ENCODE measurements at places on chromosomes 6 and 20.

GRCh38 chr20:48295966-48296421 is 510.7 kb upstream of the SULF2 start:
- DNase-seq: no peak

GRCh38 chr6:38728203-38728602 is 13.1 kb downstream of the DNAH8 start:
- DNase-seq: no peak

GRCh38 chr6:41430875-41431274 is 95.5 kb downstream of the NCR2 start:
- no peak for DNase-seq

GRCh38 chr20:53611449-53611894 is 17.8 kb upstream of the ZNF217 start:
- DNase-seq: no peak

- DNase-seq: no peak
These were observed 110.3 kb downstream of the SOD2 start for GRCh38 chr6:159582736-159583135.

DNA sequence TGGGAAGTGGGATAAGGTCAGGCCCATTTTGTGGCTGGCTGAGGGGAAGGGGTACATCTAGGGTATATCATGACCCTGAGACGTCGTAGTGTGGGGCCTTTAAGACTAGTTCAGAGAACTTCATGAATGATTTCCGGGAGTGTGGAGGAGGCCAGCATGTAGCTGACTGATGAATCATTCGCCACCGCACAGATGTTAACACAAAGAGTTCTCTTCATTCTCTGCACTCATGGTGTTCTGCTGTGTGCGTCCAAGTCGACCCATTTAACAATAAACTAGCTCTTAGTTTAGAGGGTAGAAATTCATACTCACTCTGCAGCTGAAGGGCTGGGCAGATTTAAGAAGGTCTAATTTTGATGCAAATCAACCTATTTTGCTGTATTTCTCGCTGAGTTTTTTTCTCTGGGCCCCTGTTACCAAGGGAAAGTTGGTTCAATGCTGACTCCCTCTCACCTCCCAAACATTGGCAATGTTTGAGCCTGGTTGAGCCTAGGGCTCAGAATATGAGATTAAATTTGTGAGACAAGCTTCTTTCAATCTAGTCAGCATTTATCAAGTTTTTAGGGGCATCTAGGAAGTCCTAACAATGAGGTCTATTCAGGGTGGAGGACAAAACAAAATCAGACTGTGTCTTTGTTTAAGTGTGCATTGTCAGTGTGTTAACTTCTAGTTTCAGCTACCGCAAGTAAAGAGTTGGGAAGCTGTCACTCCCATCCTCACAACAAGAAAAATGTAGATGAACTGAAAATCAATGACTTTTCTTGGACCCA is 106.8 kb upstream of the CBLN4 start:
- DNase-seq: no peak

- no peak for DNase-seq
These were observed 9.3 kb downstream of the COL9A3 start for GRCh38 chr20:62825986-62826645.

GRCh38 chr6:163753430-163753829 is 338.9 kb downstream of the QKI start:
- no peak for DNase-seq

DNA sequence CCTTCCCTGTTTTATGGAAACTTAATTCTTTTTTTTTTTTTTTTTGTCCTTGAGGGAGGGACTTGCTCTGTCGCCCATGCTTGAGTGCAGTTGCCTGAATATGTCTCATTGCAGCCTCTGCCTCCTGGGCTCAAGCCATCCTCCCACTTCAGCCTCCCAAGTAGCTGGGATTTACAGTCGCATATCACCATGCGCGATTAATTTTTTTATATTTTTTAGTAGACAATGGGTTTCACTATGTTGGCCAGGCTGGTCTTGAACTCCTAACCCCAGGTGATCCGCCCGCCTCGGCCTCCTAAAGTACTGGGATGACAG is 654 bp downstream of the TMEM14C start:
- DNase-seq: no peak

GRCh38 chr20:40811004-40811403 is 122.0 kb upstream of the MAFB start:
- DNase-seq: no peak

DNA sequence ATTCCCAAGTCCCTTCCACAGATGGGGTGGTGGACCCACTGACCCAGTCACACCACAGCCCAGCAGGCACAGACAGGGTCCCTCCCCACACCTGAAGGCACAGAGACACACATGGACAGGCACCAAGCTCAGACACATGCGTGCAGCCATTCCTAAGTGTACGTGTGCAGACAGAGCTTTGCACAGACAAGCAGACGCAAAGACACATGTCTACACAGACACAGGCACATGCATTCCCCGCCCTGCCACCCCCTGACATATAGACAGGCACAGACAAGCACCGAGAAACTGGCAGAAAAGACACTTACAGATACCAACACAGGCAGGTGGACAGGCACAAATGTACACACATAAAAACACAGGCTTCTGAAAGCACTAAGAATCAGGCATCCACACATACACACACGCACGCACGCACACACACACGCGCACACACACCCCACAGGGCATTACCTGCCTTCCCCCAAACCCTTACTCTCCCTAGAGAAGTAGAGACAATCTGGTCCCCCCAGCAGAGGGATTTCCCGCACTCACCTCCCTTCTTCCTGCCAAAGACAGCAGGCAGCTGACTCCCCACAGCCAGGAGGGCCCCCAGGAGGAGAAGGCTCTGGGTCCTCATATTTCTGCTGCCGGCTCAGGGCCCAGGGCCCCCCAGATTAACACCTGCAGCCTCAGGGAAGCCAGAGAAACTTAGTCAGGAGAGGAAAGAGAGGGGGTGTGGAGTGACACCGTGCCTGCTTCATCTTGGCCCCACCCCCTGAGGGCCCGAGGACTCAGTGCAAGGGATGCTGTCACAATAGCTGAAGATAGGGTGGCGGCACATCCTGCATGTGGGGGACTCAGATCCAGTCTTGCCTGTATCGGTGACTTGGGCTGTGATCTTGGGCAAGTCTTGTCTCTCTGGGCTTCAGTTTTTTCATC is at the start of gene WFDC5:
TSS of gene WFDC5 (minus strand) at position 710 of the 921 bp plus-strand sequence. CDS start at position 619, 91 bp downstream.
- DNase-seq: peak; percentile 14

- DNase-seq: no peak
These were observed 19.4 kb downstream of the RAB5IF start for GRCh38 chr20:36624944-36625324.

DNA sequence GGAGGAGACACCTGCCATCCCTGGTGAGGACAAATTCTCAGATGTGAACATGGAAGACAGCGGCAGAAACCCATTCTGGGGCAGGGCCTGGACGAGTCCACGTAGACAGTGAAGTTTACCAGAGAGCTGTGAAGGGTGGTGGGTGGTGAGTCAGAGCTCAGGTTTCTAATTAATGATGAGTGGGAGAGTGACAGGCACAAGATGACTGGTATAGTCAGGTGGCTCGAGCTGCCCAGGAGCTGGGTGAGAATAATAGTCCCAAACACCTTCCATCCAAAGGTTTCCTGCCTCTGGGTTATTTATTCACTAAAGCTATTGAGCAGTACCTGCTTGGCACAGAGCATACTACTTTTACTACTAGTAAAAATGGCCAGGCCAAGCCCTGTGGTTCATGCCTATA is 6.0 kb downstream of the TLDC2 start:
- no peak for DNase-seq

- DNase-seq: no peak
These were observed 130.3 kb downstream of the HACE1 start for GRCh38 chr6:104729433-104729832.

DNA sequence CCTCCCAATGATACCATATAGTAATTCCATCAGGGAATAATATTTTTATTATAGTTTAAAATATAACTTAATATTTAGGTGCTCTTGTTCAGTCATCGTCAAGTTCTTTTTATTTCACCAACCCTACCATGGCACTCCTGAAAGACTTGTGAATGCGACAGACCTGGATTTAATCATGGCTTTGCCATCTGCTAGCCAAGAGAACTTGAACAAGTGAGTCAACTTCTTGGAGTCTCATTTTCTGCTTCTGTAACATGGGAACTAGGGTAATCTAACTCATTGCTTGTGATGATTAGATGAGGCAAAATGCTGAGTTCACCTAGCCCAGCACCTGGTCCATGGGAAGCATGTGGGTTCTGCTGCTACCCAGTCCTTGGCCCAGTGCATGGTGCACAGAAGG is 62.9 kb downstream of the ESR1 start:
- no peak for DNase-seq

- no peak for DNase-seq
These were observed 577.6 kb downstream of the UTRN start for GRCh38 chr6:144862769-144863168.

GRCh38 chr6:159985296-159985945 is 16.5 kb downstream of the IGF2R start:
- DNase-seq: no peak

GRCh38 chr6:139531148-139532115 is 157.0 kb upstream of the CITED2 start:
- no peak for DNase-seq

DNA sequence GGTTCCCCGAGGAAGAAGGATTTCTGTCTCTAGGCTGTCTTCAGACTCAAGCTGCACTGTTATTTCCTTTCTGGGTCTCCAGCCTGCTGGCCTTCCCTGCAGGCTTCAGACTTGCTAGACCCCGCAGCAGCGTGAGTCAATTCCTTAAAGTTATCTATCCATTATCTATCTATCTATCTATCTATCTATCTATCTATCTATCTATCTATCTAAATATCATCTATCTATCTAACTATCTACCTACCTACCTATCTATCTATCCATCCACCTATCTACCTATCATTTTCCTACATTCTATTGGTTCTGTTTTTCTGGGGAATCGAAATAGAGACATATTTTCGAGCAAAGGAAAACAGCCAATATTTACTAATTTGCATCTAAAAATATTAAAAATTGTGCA is 48.7 kb upstream of the BMP6 start:
- no peak for DNase-seq

- no peak for DNase-seq
These were observed 118.3 kb upstream of the DUSP22 start for GRCh38 chr6:174036-174435.

- no peak for DNase-seq
These were observed 149.1 kb downstream of the LMBRD1 start for GRCh38 chr6:69647726-69648125.
